Ascending aorta (tissue), 2 donors: ENCODE measurements at places on chromosomes 12 and 14.

- DNase-seq = no peak
Measured at GRCh38 chr12:109553906-109554500, 19.3 kb downstream of the MMAB start.

GRCh38 chr12:25839470-25839869, 119.0 kb upstream of the RASSF8 start:
- DNase-seq = no peak

DNA sequence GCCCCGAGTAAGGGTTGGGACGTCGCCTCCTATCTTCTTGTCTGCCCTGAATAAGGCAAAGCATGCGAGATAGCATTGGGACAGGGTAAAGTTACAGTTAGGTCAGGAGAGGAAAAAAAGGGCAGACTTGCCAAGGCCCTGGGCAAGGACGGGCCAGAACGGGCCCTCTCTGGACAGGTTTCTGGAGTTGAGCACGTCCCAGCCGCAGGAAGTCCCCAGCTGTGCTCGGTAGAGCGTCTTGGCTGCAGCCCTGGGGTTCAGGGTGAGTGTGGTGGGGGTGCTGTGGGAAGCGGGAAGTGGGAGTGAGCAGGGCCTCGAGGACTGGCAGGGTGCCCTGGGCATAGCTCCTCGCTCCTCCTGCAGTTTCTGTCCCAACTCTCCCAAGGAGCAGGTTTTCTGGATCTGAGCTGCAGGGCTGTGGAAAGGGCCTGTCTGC, 5.4 kb downstream of the RPS6KL1 start:
- no peak for DNase-seq

DNA sequence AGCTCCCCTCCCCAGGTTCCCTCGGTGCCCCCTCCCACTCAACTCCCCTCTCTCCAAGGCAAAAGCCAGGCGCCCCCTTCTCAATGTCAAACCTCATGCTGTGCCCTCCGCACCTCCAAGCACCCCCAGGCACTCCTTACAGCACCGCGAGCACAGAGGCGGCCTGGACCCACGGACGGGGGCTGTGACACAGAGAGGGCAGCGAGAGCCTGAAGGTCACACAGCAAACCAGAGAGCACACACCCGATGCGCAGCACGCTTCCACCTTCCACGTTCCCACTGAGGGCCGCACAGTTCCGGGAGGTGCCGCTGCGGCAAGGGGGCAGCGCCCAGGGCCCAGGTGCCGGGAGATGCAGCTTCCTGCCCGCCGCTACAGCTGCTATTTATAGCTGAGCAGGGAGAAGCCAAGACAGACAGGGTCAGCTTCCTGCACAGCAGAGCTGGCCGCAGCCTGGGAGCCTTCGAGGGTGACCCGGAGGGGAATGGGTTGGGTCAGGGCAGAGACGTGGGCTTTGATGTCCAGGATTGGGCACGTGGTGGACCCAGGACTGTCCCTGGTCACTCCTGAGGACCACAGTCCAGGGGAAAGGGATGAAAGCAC, 12.9 kb downstream of the NCOR2 start:
- no peak for DNase-seq

GRCh38 chr12:6070472-6071257, 53.8 kb downstream of the VWF start:
- DNase-seq = no peak

GRCh38 chr12:28799348-28799747, 349.7 kb upstream of the FAR2 start:
- DNase-seq = no peak

- no peak for DNase-seq
Measured at GRCh38 chr14:58077621-58078020, 74.4 kb downstream of the ARMH4 start.

DNA sequence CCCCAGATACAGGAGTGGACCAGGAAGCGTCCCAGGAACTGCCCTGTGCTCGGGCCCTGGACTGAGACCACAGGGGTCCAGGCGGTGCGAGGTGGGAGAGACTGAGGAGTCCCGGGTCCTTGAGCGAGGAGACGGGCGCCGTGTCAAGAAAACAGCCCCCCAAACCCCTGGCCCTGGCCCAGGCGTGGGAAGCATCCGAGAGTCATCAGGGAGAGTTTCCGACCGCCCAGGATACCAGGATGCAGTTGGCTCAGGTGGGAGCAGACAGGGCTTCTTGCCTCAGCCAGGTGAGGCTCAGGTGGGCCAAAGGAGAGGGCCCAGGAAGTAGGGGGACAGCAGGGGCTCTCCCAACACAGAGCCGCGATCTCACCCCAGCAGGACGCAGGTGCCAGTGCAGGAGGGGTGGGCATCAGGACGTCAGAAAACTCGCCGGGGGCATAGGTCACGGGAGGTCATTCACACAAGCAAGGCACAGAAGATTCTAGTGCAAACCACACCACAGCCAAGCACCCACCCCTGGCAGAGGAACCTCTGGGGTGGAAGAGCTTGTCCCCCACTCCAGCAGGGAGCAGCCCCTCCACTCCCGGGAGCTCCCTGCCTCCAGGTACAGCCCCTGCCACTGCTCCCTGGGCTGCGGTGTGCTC, 102.5 kb upstream of the EIF5 start:
- no peak for DNase-seq

- DNase-seq = no peak
Measured at GRCh38 chr14:101950100-101950499, 14.3 kb upstream of the DYNC1H1 start.

DNA sequence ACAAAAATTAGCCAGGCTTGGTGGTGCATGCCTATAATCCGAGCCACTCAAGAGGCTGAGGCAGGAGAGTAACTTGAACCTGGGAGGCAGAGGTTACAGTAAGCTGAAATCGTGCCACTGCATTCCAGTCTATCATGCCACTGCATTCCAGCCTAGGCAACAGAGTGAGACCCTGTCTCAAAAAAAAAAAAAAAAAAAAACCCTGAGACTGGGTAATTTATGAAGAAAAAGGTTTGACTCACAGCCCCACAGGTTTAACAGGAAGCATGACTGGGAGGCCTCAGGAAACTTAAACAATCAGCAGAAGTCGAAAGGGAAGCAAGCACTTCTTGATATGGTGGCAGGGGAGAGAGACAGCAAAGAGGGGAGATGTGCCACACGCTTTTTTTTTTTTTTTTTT, 123.2 kb downstream of the GXYLT1 start:
- no peak for DNase-seq
